ENCODE measurements at places on chromosomes 5 and 9. TPM values are rescaled to one million over a fixed set of nuclear protein-coding genes. Genes with fewer than 3 reads are reported as not detected.

Gene TAF11L10
- total RNA-seq, result not detected

Gene CAMK2A
- 8.0 TPM for total RNA-seq

Gene SAXO1
- total RNA-seq, result not detected

Gene MLANA
- not detected for total RNA-seq

Gene CCDC192
- total RNA-seq, result not detected

Gene PCDHA9
- not detected for total RNA-seq

Gene PFN3
- total RNA-seq, result not detected

Measured in right cardiac atrium (tissue), 5 donors.